ENCODE measurements at places on chromosomes 1 and 21. TPM values are rescaled to one million over a fixed set of nuclear protein-coding genes. Genes with fewer than 3 reads are reported as not detected.

Gene GJA8
- not detected for total RNA-seq

- DNase-seq = peak; percentile 70
Measured at GRCh38 chr1:60073605-60074278, at the start of gene C1orf87. C1orf87 (minus strand) TSS chr1:60073770; CDS start chr1:60072643, 1,127 bp downstream.

- DNase-seq = no peak
Measured at GRCh38 chr1:221206076-221206475, 326.8 kb downstream of the HLX start.

DNA sequence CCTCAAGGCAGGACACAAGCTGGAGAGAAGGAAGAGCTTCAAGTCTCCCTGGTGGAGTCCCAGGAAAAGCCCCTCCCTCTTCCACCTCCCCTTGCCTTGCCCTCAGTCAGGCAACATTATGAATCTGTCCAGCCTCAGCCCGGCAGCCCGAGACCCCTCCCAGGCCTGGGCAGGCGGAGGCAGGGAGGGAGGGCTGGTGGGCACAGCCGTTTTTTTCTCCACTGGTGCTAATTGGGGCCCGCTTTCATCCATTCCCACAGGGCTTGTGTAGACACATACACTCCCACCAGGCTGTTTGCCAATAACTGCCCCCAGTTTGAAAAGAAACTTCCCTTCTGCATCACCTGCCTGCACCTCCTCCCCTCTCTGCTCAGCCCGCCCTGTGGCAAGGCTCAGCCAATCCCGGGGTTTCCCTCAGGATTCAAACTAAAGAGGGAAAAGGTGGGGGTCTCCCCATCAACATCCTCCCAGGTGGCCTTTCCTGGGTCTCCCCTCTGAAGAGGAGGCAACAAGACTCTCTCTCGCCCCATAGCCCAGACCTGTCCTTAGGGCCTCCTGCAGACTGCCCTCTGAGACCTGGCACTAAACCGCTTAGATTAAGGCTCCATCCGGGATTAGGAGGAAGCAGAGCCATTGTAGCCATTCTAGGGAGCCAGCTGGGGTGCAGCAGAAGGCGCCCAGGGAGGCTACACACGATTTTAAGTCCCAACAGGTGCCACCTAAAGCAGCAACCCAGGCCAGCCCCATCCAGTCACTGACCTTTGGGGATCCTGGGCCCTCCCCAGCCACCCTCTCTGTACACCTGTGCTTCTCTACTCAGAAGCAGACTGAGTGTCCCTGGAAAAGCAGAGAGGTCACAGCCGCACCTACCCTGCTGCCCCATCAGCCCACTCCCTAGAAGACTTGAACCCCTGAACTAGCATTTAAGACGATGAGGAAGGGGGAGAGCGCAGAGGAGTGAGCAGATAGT, 3.5 kb downstream of the IGSF9 start:
- no peak for DNase-seq

DNA sequence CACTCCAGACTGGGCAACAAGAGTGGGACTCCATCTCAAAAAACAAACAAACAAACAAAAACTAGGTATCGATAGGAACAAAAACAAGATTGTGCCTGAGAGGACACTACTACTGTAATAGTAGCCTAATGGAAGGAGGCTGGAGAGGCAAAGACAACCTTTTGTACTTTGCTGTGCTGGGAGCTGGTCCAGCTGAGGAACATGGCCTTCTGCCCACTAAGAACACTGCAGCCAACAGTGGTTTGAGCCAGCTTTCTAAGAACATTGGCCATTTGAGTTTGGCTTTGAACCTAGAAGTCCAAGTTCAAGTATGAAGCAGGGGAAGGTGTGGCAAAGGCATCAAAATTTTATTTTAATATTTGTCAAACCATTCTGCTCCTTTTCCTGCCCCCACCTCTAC, 22.7 kb upstream of the RGS8 start:
- DNase-seq = no peak

- DNase-seq = no peak
Measured at GRCh38 chr1:12618661-12618964, 603 bp upstream of the DHRS3 start.

All from liver (tissue), 10 donors.